Smooth muscle cell of the brain vasculature (primary cell): ENCODE measurements at places on chromosomes 2 and 18.

DNA sequence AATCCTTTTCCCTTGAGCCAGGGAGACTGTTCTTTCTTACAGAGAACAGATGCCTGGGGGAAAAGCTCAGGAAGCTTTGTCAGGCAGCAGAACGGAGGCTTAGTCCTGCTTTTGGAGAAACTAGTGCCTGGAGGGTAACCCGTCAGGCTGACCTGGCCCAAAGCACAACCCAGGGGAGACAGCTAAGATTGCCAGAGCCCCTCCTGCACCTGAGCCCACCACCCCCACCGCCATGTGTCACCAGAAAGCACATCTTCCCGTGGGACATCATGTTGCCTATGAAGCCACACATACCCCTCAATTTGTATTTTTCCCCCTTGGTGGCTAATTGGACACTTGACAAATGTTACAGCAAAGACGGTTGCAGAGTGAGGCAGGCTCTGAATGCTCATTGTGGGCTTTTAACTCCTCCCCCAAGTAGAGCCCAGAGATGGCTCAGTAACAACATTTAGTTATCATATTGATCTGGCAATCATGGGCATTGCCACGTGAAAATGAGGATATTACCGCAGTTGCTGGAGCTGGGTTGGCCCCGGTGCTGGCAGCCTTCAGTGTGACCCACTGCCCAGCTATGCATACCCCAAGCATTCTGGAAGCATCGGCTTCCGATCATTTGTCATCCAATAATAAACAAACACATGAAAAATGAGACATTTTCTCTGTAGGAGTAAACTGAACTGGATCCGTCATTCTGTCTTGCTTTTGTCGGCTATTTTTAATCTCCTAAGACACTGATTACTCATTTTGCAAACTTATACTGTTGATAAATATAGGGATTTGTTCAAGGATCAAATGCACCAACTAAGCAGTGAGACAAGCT, 229.5 kb downstream of the ATAD2B start:
- peak; percentile 7 for DNase-seq

GRCh38 chr2:178377046-178377445, 73.9 kb downstream of the PRKRA start:
- DNase-seq, result no peak

GRCh38 chr2:176068419-176068832, 15.3 kb downstream of the EVX2 start:
- DNase-seq, result no peak

- no peak for DNase-seq
Measured at GRCh38 chr2:13089971-13090370, 373.2 kb downstream of the TRIB2 start.

GRCh38 chr18:39424261-39424660, 1858.7 kb upstream of the CELF4 start:
- no peak for DNase-seq

GRCh38 chr2:8380566-8380965, 301.3 kb upstream of the ID2 start:
- DNase-seq, result no peak

DNA sequence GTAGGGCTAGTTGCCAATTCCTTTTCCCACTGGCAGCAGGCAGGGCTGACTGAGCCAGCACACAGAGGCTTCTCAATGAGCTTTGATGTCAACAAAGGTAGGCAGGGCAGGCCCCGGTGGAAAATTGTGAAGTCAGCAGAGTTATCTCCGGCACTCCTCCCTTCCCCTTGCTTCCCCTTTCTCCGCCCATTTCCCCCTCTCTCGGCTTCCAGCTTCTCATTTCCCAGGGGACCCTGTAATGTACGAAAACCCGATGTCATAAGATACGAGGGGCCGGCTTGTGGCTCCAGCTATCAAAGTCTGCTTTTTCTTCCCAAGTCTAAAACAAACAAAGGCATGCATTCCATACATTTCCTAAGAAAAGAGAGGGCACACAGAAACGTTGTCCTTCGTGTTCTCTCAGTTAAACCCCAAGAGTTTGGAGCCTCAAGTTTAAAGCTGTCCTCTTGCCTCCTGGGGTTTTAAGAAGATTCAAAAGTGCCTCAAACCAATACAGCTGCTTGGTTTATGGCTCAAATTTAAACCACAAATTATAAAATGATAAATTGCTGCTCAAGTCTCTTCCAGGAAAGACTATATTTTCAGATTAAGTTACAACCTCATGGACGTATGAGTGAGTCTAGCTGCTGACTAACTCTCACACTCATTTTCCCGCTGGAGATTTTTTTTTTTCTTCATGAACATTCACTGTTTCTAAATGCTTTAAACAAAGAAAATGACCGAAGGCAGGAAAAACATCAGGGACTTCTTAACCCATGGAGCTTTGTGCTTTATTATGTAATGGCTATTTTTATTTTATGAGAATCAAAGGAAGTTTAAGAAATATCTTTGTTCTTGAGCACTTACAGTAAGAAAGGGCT, 27.2 kb upstream of the EML4 start:
- DNase-seq, result peak; percentile 83

GRCh38 chr2:65834062-65834461, 401.7 kb upstream of the SPRED2 start:
- no peak for DNase-seq

DNA sequence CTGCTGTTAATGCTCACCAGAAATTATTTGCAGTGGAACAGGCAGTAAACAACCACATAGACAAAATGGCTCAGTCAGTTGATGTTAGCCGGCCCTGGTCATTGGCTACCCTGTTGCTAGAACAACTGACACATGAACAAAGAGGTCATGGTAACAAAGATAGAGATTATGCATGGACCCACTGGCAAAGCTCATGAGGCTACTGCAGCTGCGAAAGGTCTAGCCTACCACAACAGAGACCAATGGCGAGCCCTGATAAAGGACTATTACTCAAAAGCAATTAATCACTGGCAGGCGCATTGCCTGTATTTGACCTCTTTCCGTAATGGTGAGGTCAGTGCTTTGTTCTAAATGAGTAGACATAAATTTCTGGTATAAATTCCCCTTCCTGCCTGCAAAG, 474.2 kb downstream of the DSC3 start:
- no peak for DNase-seq

GRCh38 chr2:156398176-156398575, 38.0 kb upstream of the GPD2 start:
- no peak for DNase-seq

DNA sequence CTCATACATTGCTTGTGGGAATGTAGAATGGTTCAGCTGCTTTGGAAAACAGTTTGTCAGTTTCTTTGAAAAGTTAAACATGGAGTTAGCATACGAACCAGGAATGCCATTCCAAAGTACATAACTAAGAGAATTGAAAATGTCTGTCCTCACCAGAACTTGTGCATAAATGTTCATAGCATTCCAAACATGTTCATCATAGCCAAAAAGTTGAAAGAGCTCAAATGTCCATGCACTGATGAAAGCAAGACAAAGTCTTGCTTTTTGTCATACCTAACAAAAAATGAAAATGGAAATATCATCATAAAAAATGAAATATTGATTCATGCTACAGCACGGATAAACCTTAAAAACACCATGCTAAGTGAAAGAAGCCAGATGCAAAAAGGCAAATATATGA, 408.8 kb upstream of the UBE2E3 start:
- no peak for DNase-seq

GRCh38 chr18:79911344-79912270, 39.8 kb downstream of the SLC66A2 start:
- DNase-seq, result no peak

- no peak for DNase-seq
Measured at GRCh38 chr2:203673933-203674332, 32.5 kb upstream of the CD28 start.

DNA sequence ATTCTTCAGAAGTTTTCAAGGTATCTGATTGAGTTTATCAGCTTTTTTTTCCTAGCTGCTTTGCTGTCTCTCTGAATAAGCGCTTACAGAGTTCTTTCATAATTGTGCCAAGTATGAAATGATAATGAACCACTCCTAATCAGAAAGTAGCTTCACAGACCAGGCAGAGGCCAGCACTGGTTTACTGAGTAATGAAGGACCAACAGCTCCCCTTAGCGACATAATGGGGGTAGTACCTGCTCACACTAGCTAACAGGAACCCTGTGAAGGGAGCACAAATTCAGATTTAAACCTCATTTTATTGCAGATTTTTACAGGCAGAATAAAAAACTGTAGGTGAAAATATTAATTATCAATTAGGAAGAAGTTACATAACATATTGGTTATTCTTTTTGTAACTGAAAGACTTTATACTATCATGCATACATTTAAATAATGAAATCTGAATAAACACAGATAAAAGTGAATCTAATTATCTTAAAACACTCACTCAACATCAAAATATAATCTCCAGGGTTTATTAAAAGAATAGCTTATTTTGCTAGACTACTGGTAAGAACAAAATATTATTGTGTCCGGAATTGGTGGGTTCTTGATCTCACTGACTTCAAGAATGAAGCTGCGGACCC, 53.7 kb upstream of the LRRC30 start:
- peak; percentile 43 for DNase-seq

GRCh38 chr2:7691961-7692656, 774.9 kb downstream of the RNF144A start:
- no peak for DNase-seq

- DNase-seq, result no peak
Measured at GRCh38 chr2:221431477-221431876, 140.6 kb downstream of the EPHA4 start.

GRCh38 chr2:69733342-69734034, 8.4 kb upstream of the ANXA4 start:
- no peak for DNase-seq

- DNase-seq, result no peak
Measured at GRCh38 chr2:240161087-240161750, 20.8 kb upstream of the OTOS start.

- no peak for DNase-seq
Measured at GRCh38 chr2:137168552-137168951, 403.2 kb downstream of the THSD7B start.

DNA sequence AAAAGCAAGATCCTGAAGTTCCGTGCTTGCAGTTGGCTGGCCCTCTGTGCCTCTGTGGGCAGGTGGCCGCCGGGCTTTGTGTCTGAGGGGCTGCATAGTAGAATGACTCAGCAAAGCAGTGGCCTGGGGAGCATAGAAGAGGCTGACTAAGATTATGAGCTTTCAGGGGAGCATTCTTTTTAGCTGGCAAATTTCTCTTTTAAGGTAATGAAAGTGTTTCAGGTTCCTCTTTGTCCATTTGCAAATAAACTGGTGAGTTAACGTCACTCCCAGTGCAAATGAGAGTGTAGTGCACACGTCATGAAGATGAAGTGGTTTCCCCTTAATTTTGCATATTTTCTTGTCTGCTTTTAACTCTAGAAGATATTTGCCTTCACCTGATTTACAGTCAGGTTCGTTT, 98.6 kb downstream of the BCL2L11 start:
- no peak for DNase-seq

- no peak for DNase-seq
Measured at GRCh38 chr2:170282851-170283250, 104.9 kb downstream of the MYO3B start.

DNA sequence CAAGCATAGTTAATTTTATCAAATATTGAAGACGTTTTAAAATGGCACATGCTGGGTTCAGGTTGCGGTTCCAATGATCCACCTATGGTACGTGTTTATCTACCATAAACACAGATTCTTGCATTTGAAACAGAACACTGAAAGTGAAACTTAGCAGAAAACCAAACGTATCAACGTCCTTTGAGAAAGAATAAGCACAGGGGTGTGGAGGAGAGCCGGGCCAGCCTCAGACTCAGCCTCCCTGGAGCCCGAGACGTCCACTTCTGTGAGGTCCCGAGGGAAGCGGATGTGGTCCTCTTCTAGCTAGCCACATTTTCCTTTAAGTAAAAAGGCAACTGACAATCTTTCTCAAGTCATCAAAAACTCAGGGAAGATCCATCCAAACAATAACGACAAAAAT, 195.9 kb downstream of the RTP5 start:
- no peak for DNase-seq

- DNase-seq, result no peak
Measured at GRCh38 chr2:68889500-68889899, 18.3 kb upstream of the BMP10 start.

DNA sequence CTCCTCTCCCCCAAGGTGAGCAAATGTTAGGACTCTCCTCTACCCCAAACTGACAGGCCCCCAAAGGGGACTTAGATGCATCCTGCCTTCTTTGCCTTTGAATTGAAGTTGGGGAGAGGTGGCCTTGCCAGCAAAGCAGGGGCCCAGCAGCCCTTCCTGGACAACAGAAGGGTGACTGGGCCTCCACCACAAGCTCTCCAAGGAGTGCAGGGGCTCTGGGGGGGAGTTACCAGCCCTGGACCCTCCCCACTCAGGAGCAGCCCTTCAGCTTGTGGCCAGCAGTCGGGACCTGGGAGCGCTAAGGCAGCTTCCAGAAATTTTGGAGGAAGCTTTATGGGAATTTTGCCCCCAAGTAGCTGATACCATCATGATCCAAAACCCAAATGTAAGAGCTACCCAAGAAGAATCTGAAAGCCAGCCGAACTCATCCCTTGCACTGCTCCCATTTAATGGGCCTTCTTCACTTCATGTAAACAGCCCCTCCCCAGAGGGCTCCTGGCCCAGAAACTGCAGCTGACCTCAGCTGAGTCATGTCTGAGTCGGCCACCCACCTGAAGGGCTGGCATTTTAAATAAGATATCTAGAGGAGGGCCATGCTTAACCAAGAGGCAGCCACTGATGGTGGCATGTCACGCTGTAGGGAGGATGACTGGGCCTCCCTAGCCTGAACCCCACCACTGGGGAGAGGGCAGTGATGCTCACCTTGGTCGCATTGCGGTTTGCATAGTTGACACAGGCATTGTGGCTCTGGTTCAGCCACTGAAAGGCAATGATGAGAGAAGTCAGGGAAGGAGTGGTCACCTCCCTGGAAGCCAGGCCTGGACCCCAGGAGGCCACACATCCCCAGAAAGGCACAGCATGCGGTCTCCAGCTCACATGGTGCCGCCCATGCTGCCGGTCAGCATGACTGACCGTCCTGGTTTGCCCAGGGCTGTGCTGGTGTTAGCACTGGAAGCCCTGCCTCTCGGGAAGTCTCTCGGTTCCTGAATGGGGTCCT, 71.5 kb downstream of the SFXN5 start:
- no peak for DNase-seq

DNA sequence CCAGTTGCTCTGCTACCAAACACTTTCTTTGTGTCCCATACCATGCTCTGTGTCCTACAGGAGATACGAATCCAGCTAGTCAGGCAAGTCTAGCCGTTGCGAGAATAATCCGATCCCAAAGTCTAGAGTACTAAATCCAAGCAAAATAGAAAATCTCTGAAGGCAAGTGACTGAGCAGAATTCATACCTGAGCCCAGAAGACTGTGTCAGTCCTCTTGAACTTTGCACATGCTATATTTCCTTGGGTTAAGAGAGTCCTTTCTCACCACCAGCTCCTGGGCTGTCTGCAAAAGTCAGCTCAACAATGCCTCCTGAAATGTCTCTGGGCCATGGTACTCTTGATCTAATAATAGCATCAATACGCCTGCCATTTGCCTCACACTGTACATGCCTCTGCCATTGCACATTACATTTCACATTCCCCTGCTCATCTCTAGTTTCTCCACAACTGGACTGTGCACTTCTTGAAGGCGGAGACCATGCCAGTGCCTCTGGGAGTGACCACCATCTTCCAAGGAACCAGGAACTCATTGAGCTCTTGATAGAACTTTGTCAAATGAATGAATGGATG, 265.8 kb upstream of the ID2 start:
- no peak for DNase-seq

GRCh38 chr2:162243294-162243693, at the start of gene FAP:
Gene FAP (minus strand): TSS chr2:162243445. CDS start chr2:162243327, 118 bp downstream.
- DNase-seq, result peak; percentile 60

GRCh38 chr2:100182494-100183361, 40.3 kb upstream of the AFF3 start:
- DNase-seq, result no peak
